ENCODE measurements at places on chromosomes 2 and 18.

DNA sequence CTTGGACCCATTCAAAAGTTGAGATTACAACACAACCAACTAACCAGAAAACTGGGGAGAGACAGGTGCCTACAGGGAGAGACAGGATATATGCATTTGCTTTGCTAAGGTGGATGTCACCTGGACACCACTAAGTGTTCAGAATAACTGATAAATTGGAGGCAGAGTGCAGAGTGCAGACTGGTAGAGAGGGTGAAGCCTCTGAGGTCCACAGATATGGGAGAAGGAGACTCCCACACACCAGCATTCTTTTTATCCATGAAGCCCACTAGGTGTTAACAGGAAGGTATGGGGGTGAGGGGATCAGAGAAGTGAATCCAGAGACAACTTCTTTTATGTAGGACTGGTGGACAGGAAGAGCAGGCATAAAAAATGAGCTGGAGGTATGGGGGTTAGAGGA, 1310.0 kb upstream of the ZEB2 start:
- no peak for DNase-seq

DNA sequence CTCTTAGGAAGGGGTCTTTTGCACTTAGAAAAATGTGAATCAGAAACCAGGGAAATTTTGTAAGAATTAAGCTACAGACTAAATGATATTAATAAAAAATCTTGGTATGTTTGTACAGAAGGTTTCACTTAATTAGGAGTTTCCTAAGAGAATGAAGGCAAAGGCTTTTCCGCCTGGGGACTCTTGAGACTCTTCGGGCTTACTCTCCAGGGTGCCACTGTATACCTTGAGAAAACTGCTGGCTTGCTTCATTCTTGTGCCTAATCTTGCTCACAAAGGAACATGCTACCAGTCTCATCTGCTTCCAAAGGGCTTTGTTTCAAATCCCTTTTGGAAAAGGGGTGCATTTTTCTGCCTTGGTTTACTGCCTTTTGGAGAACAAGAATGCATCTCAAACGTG, 49.5 kb downstream of the ACTR2 start:
- no peak for DNase-seq

- no peak for DNase-seq
Measured at GRCh38 chr2:43751476-43751990, 22.3 kb upstream of the DYNC2LI1 start.

DNA sequence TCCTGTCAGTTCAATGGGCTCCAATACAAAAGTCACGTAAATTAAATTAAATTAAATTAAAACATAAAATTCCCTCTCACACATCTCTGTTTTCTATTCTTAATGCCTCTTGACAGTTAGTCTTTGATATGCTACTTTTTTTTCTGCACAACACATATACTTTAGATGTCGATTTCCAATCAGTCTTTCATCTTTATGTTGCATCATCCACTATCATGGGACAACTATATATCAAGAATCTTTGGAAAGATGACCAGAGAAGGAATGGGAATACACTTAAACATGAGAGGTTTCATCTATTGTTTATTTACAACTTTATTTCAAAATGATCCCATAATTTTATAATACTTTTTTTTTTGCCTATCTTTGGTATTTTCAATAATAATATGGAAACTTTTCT, 733.3 kb upstream of the FANCL start:
- DNase-seq: no peak

DNA sequence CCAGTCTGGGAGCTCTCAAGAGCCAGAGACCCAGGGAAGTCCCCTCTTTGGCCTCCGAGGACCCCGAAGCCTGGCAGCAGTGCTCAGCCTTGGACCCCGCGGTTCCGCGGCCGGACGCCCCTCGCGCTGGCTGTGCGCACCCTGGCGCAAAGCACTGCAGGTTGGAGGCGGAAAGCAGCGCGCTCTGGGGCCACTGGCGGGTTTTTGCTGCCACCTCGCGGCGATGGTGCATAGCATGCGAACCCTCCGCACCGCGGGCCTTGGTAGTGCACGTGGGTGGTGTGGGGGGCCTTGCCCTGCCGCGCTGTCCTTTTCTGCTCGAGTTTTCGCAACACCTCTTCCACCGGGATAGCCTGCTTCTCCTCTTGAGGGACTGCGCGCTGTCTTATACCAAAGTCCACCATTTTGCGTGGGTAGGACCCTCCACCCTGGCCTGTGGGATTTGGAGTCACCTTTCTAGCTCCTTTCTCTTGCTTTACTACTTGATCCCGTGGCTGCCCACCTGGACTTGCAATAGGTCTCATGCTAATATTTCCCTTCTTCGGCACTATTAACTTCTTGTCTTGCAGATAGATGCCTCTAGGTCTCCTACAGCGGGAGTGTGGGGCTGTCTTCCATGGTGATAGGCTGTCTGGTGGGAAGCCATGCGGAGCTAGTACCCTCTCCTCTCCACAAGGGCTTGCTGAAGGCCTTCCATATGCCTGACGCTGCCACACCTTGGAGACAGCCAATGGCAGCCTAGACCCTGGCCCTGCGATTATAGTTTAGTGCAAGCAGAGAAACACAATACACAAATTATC, 14.3 kb downstream of the SIX3 start:
- peak; percentile 81 for DNase-seq

GRCh38 chr18:23643815-23644490, 18.8 kb downstream of the ANKRD29 start:
- DNase-seq: no peak

- DNase-seq: peak; percentile 19
Measured at GRCh38 chr18:45571714-45572113, 43.6 kb upstream of the SLC14A2 start.

DNA sequence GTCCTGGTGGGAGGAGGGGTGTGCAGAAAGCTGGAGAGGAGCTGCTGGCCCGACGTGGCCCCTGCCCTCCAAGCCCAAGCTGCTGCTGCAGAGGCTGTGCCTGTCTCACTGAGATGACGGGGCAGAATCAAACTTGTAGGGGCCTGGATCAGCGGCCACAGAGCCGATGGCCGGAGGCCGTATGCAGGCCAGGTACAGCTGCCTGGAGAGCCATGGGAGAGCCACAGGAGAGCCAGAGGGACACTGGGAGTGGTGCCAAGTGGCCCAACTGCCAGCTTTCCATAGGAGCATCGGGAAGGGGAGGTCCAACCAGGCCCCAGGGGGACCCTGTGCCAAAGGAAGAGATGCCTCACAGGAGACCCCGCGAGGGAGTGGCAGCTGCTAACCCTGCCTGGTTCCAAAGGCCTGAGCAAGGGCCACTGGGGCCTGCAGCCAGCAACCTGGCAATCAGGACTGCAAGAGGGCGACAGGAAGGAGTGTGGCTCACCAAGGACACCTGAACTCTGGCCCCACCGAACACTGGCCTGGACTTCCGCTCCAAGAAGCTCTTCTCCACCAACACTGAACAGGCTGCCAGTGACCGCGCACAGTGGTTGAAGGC, 70.7 kb downstream of the HDAC4 start:
- DNase-seq: no peak

DNA sequence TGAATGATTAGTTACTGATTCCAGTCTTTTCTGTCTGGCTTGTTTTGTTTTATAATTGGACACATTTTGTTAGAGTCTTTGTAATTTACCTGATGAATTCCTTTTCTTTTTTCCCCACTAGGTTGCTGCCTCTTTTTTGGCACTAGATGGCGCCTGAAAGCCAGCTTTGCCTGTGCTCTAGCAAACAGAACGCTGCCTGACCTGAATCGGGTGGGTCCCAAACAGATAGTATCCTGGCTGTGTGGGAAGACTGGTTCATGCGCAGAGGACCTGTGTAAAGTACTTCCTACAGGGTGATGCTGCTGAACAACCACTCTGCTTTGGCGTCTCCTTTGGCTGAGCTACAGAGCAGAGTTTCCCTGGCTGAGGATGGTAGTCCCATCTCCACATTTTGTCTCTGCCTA, 288.2 kb downstream of the IKZF2 start:
- peak; percentile 53 for DNase-seq

All from RPMI8226 (cell line).